ENCODE measurements at places on chromosomes 12 and 14. TPM values are rescaled to one million over a fixed set of nuclear protein-coding genes. Genes with fewer than 3 reads are reported as not detected.

ABCD4 gene
- 19.0 TPM for total RNA-seq

OR9K2 gene
- not detected for total RNA-seq

PLBD1 gene
- 2.8 TPM for total RNA-seq

PLEKHH1 gene
- total RNA-seq: 2.9 TPM

C14orf39 gene
- 1.7 TPM for total RNA-seq

KLRD1 gene
- total RNA-seq: 0.24 TPM

IPO8 gene
- total RNA-seq: 21.9 TPM

SPRYD3 gene
- 9.0 TPM for total RNA-seq

VASH1 gene
- total RNA-seq: 1.2 TPM

NPFF gene
- not detected for total RNA-seq

PTPRO gene
- total RNA-seq: 0.24 TPM

PMCH gene
- total RNA-seq: not detected

ZBTB42 gene
- total RNA-seq: 10.4 TPM

DRAM1 gene
- 3.6 TPM for total RNA-seq

HOXC12 gene
- total RNA-seq: not detected

PAPOLA gene
- 57.6 TPM for total RNA-seq

MLF2 gene
- total RNA-seq: 190 TPM

ZCCHC8 gene
- total RNA-seq: 14.0 TPM

EMC9 gene
- total RNA-seq: 12.8 TPM

NXPH4 gene
- 1.9 TPM for total RNA-seq

RND1 gene
- total RNA-seq: 7.5 TPM

CACNA2D4 gene
- total RNA-seq: not detected

SMIM41 gene
- total RNA-seq: not detected

CTSG gene
- total RNA-seq: not detected

FBLN5 gene
- 0.24 TPM for total RNA-seq

IL26 gene
- total RNA-seq: not detected

CMA1 gene
- total RNA-seq: not detected

KCNC2 gene
- not detected for total RNA-seq

GAS2L3 gene
- total RNA-seq: 0.64 TPM

PPFIA2 gene
- 0.48 TPM for total RNA-seq

BDKRB1 gene
- total RNA-seq: 3.6 TPM

EPS8 gene
- total RNA-seq: 15.2 TPM

VRTN gene
- total RNA-seq: not detected

ACOT2 gene
- total RNA-seq: 7.9 TPM

SLC2A14 gene
- not detected for total RNA-seq

TBC1D30 gene
- total RNA-seq: 4.0 TPM

PTMS gene
- 17.7 TPM for total RNA-seq

CFAP251 gene
- total RNA-seq: 16.4 TPM

ADAMTS20 gene
- not detected for total RNA-seq

RASSF9 gene
- total RNA-seq: 2.9 TPM

COCH gene
- 3.9 TPM for total RNA-seq

DBX2 gene
- not detected for total RNA-seq

PTHLH gene
- 193 TPM for total RNA-seq

CEP128 gene
- total RNA-seq: 4.6 TPM

DEGS2 gene
- total RNA-seq: 1.4 TPM

C14orf132 gene
- total RNA-seq: 0.21 TPM

RGS6 gene
- total RNA-seq: not detected

ITPR2 gene
- total RNA-seq: 6.6 TPM

RFX4 gene
- not detected for total RNA-seq

ITGB7 gene
- 9.4 TPM for total RNA-seq

PPP1R13B gene
- 8.0 TPM for total RNA-seq

NTF3 gene
- total RNA-seq: not detected

LRRC10 gene
- not detected for total RNA-seq

SMAGP gene
- total RNA-seq: 11.7 TPM

GXYLT1 gene
- total RNA-seq: 8.9 TPM

RIMBP2 gene
- under 0.01 TPM for total RNA-seq

FRMD6 gene
- total RNA-seq: 160 TPM

Data from tracheal epithelial cell (primary cell).